Natural killer cell (primary cell): ENCODE measurements at places on chromosomes 5 and 9. TPM values are rescaled to one million over a fixed set of nuclear protein-coding genes. Genes with fewer than 3 reads are reported as not detected.
A peak's percentile ranks its signal among the peaks of the same experiment; 100 is the strongest.

GRCh38 chr9:115413766-115414382 is 295.9 kb upstream of the TNC start:
- no peak for DNase-seq

GRCh38 chr9:17021387-17021970 is 113.4 kb upstream of the CNTLN start:
- DNase-seq = no peak

DNA sequence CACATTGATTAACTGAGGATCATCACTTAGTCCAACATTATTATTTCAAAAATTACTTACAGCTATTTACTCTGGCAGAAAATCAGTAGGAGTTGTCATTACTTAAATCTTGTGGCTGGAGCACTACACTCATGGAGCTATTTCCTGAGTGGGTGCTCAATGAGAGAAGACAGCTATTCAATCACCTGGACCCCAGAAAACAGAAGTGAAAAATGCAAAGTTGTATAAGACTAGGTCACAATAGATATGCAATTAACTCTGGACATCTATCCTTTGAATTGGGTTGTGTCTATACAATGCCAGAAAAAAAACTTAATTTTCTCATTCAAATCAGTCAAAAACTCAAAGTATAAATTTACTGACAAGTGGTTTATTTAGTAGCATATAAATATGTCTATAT is 340.9 kb downstream of the EFNA5 start:
- no peak for DNase-seq

DNA sequence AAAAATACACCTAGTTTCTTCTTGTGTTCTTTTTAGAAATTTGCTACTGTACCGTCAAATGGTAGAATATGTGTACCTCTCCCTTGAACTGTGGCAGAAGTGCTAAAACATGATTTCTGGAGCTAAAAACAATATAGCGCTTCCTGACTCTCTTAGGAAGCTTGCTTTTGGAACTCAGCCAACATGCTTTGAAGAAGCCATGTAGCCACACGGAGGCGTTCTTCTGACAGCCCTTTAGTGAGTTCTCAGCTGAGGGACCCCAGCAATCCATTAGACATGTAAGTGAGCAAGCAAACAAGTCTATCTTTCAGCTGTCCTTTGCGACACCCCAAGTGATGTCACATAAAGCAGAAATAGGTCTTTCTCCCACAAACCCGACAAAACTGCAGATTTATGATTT is 917.0 kb downstream of the CDH9 start:
- DNase-seq = no peak

DNA sequence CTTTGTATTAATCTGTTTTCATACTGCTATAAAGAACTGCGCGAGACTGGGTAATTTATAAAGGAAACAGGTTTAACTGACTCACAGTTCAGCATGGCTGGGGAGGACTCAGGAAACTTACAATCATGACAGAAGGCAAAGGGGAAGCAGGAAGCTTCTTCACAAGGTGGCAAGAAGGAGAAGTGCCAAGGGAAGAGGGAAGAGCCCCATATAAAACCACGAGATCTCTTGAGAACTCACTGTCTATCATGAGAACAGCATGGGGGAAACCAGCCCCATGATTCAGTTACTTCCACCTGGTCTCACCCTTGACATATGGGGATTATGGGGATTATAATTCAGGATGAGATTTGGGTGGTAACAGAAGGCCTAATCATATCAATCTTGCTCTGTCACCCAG is 60.9 kb upstream of the CHD1 start:
- DNase-seq = no peak

DNA sequence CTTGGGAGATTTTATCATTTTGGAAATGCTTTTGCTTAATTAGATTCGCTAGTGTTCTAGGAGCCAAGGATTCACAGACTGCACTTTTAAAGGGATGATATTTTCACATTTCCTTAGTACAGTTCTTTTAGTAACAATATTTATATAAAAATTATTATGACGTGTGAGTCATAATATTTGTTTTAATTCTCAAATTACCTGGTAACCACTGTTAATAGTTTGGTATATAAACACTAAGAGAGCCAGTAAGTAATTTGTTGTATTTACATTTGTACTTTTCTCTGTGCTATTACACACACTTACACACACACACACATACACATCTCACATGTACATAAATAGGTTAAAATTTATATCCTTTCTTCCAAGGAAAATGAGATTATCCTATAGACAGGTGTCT is 58.8 kb upstream of the RAD23B start:
- no peak for DNase-seq

DNA sequence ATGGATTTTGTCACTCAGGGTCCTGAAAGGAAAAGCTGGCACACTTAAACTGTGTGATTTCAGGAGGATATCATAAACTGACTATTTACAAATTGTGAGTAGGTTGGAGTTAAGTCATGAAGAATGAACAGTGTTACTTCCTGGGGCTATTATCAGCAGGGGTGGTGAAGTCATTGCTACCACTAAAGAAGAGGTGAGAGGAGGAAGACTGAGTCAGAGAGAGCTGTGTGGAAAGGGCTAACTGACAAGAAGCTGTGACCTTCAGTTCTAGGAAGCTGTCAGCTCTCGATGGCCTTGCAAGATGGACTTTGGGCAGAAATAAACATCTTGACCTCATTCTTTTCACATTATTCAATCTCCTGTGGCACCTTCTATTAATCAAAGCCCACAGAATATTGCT is 72.3 kb upstream of the STARD4 start:
- peak; percentile 8 for DNase-seq

GRCh38 chr5:132782101-132782500 is 5.1 kb upstream of the SEPTIN8 start:
- no peak for DNase-seq

GRCh38 chr9:86454701-86455615 is 100.7 kb upstream of the TUT7 start:
- no peak for DNase-seq

DNA sequence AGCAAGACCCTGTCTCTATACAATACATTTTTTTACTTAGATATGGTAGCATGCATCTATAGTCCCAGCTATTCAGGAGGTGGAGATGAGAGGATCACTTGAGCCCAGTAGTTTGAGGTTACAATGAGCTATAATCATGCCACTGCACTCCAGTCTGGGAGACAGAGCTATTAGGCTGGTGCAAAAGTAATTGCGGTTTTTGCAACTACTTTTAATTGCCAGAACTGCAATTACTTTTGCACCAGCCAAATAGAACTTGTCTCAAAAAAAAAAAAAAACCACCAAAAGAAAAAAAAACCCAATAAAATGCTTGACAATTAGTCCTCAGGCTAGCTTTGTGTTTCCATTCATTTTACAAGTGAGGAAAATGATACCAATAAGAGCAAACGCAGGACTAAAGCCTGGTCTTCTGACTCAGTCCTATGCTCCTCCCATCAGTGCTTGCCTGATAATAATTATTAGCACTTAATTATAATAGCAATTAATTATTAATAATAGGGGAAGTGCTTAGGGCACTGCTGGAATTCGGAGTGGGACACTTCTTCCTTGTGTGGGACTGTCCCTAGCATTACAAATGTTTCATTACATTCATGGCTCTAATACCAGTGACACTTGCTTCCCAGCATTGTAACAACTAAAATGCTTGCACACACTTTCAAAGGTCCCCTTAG is 73.1 kb upstream of the TAF1L start:
- no peak for DNase-seq

DNA sequence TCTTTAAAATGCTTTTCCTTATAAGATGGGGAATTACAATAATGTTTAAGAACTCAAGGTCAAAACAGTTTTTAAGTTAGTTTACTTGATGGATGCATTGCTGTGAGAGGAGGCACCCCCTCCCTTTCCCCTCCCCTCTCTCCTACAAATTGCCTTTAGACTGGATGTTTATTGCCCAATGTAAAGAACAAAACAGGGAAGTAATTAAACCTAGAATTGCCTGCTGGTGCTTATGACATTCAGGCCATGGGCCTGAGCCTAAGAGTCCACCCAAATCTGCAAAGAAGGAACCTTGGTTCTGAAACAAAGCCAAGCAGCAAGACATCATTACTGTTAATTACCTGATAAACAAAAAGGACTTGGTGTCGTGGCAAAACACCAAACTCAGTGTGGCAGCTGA is 630.3 kb downstream of the ISL1 start:
- DNase-seq = no peak

GRCh38 chr9:86481466-86481865 is 127.3 kb upstream of the TUT7 start:
- DNase-seq = no peak

DNA sequence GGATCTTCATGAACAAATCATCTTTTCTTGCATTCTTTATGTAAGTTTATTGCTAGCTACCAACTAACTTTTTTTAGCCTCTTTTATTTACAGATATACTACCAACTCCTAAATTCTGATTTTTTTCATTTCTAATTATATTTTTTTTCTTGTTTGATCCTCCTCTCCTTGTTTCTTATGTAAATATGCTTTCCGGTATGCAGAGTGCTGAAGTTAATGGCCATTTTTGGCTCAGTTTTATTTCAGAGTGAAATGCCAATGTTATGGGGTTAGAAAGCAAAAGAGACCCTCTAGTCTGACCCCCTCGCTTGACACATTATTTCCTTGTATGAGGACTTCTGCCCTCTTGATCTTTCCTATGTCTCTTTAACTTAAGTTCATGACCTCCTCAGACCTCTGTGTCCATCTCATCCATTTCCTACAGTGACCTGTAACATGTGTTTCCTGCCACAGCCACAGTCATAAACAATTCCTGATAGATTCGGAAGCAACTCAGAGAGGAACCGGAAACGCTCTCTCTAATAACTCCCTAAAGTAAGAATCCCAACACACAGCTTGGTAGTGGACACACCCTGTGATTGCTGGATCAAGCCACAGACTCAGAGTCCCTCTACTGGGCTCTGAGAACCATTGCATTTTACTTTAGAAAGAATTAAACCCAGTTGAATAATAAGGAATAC is 42.9 kb upstream of the AFAP1L1 start:
- DNase-seq = no peak

DNA sequence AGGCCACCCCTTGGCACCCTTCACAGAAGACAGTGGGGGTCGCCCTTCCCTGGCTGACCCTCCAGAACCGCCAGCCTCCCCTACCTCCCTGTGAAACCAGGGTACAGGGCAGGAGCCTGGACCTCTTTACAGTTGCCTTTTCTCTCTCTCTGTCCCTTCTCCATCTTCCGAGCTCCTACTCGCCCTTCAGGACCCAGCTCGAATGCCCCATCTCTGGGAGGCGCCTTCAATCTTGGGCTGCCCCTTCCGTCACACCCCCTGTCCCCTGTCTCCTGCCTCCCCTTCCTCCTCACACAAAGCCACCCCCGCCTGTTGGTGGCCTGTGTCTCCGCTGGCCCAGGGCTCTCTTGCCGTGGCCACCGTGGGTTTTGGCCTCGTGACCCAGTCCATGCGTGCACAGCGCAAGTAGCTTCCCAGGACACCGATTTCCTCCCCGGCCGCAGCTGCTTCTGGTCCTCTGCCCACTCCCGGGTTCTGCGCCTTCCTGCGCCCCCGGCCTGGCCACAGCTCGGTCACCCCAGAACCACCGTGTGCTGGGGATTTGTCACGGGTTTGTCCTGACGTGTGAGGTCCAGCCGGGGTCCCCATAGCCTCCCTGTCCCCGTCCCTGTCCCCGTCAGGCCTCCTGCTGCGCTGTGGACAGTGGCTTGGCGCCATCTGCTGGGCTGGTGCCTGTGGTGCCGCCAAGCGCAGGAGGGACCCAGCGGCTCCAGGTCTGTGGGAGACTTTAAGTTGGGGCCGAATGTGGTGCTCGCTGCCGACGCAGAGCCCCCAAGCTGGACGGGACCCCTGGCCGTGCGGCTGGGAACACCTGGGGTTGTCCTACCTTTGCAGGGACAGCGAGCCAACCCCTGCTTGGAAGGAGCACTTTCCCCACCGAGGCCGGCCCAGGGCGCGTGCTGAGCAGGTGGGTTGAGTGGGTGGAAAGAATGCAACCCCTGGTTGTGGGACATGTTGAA is 4.0 kb upstream of the TMEM250 start:
- DNase-seq = peak; percentile 86

DNA sequence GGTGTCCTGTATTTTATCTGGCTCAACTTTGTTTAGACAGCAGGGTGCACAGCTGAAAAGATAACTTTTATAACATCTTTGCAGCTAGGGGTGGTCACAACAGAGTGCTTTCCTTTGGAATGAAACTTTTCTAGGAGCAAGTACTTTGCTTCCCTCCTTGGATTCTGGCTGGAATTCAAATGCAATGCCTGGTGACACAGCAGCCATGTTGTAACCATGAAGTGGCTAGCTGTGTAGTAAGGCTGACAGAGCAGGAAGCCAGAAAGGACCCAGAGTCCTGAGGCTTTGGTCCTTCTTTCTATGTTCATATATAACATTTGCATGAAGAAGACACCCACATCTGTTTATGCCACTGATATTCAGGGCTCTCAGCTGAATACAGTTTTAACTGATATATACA is 48.1 kb downstream of the TENT4A start:
- DNase-seq = no peak

- no peak for DNase-seq
Observed at GRCh38 chr5:55551358-55551757, 16.6 kb upstream of the PLPP1 start.

DNA sequence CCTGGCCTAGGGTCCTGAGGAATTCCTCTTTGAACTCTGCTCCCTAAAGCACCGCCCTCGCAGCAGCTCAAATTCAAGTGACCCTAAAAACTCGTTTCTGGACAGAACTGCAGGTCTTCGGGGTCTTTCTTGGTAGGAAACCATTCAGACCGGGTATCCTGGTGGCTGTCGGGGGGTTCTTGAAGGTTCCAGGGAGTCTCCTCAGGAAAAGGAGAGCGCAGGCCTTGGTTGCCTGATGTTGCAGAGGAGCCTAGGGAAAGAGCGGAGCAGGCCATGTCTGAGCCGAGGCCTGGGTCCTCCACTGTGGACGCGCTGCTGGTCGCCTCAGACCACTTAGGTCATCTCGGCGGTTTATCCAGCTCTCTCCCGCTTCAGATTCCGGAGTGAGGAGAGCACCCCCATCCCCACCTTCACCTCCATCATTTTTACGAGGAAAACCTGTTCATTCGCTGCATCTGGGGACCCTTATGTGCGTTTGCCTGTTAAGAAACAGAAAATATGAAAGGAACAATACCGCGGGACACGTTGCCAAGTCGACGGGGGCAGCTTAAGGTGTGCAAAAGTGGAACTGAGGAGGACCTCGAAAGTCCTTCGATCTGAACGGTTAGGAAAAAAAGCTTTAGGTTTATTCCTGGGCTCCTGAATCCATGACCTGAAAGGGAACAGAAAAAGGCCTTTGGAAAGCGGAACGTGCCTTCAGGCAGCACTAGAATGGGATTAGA is 299.4 kb downstream of the PARP8 start:
- DNase-seq = peak; percentile 7

MARCOL gene
- total RNA-seq = not detected

ESM1 gene
- total RNA-seq = 0.95 TPM

CNTNAP3 gene
- total RNA-seq = not detected

SNCAIP gene
- total RNA-seq = not detected

TLE1 gene
- total RNA-seq = 44.5 TPM

HRCT1 gene
- not detected for total RNA-seq

C5orf58 gene
- total RNA-seq = not detected

CCL28 gene
- 17.5 TPM for total RNA-seq

PCDHGB4 gene
- total RNA-seq = not detected

IRGM gene
- 0.85 TPM for total RNA-seq

PCDHGA10 gene
- total RNA-seq = 0.61 TPM

SPINK5 gene
- total RNA-seq = not detected

PTGDS gene
- 157 TPM for total RNA-seq
